Thyroid gland (tissue), 4 donors: ENCODE measurements at places on chromosomes 16 and 17. TPM values are rescaled to one million over a fixed set of nuclear protein-coding genes. Genes with fewer than 3 reads are reported as not detected.
A peak's percentile ranks its signal among the peaks of the same experiment; 100 is the strongest.

- H3K36me3 ChIP-seq = peaks cover 31% of the 10 kb centered on the region
- H3K4me1 ChIP-seq = peaks cover 19% of the 10 kb centered on the region
- DNase-seq = no peak
- peak overlapping the region; percentile 96 for H3K27ac ChIP-seq
- H3K4me3 ChIP-seq = peak overlapping the region; percentile 80
These were observed 1.0 kb downstream of the KAT8 start for GRCh38 chr16:31118223-31119155.

DNA sequence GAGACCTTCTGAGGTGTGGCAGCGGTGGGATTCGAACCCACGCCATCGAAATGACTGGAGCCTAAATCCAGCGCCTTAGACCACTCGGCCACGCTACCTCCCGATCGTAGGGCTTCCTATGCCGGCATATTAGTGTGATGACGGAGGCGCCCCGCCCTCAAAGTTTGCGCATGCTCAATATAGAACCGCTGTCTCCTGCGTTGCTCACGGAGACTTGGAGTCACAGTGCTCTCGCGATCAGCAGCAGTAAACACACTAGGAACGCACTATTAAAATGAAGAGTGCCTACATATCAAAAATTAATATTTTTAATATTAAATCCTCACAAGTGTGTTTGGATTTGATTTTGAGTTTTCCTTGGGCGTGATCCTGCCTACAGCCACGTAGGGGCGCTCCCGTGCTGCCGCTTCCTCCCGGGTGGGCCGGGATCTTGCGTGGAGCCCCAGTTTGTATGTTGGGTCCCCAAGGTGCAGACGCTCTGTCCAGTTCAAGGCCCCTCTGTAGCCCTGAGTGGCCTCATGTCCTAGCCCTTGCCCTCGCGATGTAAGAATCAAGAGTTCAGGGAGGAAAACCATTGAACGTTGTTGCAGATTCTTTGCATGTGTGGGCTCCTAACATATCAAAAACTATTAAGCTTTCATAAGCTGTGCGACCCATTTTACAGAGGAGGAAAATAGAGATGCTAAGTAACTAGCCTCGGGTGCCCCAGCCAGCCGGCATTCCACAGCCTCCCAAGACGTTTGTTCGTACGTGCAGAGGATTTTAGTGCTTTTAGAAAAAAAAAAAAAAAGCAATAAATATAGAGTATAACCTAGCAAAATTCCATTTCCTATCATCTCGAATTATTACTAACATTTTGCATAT lies 10.2 kb upstream of the EEF2K start:
- no peaks in the 10 kb centered on the region for H3K27me3 ChIP-seq
- H3K4me3 ChIP-seq = no peak overlapping the region
- peak; percentile 87 for DNase-seq
- H3K4me1 ChIP-seq = peaks cover 6% of the 10 kb centered on the region

- H3K4me3 ChIP-seq = peak overlapping the region; percentile 59
- peak overlapping the region; percentile 88 for H3K27ac ChIP-seq
- no peaks in the 10 kb centered on the region for H3K27me3 ChIP-seq
- peak; percentile 71 for DNase-seq
- peaks cover 18% of the 10 kb centered on the region for H3K4me1 ChIP-seq
These were observed 537 bp downstream of the CNOT1 start for GRCh38 chr16:58628845-58629732.

DNA sequence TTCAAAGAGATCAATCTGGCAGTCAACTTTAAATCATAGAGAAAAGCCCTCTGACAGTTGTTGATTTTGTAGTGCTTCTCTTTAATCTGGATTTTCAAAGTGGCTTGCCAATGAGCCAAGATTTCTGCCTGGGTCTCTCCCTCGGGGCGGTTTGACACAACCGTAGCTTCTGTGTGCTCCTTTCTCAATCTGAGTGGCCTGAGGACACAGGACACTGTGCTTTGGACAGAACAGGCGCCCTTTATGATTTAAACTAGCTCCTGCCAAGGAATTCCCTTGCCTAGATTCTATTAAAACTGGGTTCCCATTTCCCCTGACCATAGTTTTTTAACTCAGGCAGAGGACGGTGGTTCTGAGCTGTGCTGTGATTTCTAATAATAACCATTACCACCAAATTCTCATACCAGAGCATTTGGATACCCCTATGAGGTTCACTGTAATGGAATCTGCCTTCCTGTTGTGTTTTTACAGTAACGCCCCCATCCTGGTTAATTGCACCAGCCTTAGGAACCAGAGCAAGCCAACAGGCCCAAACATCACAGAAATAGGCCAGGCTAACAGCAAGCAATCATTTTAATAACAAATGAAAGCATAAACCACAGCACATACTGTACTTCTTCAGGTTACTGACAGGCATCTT lies 4.0 kb downstream of the ZFHX3 start:
- no peaks in the 10 kb centered on the region for H3K27me3 ChIP-seq
- peaks cover 65% of the 10 kb centered on the region for H3K4me1 ChIP-seq
- H3K36me3 ChIP-seq = no peaks in the 10 kb centered on the region
- H3K27ac ChIP-seq = peak overlapping the region; percentile 99

Gene SLC7A5
- 1.9 TPM for total RNA-seq

GRCh38 chr17:17999364-18000029 lies 26.8 kb downstream of the DRC3 start:
- DNase-seq = no peak
- no peak overlapping the region for H3K4me3 ChIP-seq
- no peaks in the 10 kb centered on the region for H3K4me1 ChIP-seq
- no peaks in the 10 kb centered on the region for H3K27me3 ChIP-seq
- H3K27ac ChIP-seq = no peak overlapping the region

GRCh38 chr16:88678224-88678979 lies 7.9 kb downstream of the SNAI3 start:
- DNase-seq = no peak
- no peak overlapping the region for H3K27ac ChIP-seq
- no peaks in the 10 kb centered on the region for H3K36me3 ChIP-seq
- no peaks in the 10 kb centered on the region for H3K4me1 ChIP-seq

- no peaks in the 10 kb centered on the region for H3K36me3 ChIP-seq
- H3K27ac ChIP-seq = no peak overlapping the region
- no peak overlapping the region for H3K4me3 ChIP-seq
- peaks cover 20% of the 10 kb centered on the region for H3K4me1 ChIP-seq
- peak; percentile 42 for DNase-seq
These were observed 3.1 kb downstream of the TEX2 start for GRCh38 chr17:64259922-64260321.

DNA sequence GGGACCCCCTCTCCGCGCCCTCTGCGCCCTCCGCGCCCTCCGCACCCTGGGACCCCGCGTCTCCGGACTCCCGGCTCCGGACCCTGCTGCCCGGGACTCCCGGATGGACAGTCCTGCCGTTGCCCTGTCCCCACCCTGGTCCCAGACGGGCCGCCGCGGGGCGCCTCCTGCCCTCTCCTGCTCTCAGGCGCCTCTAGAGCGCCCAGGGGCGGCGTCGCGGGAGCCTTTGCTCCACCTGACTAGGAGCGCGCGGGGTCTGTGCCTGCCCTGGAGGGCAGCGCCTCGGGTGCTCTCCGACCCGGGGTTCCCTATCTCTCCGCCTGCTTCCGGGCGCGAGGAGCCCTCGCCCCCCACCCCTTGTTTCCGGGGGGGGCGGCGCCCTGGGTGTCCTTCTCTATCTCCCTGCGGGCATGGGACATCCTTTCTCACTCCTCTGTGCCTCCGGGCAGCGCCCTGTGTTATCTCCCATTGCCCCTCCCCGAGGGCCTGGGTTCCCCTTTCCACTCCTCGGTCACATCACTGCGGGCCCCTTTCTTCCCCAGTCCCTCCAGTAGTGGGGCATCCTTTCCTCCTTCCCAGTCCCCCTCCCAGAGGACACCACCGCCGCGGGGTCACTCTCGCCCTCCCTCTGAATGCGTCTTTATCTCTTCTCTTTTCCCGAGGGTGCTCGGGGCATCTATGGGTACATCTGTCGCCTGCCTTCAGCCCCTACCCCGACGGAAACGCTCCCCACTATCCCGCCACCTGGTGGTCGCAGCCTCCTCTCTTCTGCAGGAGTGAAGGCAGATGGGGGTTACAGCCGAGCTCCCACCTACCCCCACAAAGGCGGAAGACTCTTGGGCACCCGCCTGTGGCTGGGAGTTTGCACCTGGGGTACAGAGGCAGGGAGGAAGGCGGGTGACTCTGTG lies 875 bp downstream of the PRKCB start:
- H3K27me3 ChIP-seq = no peaks in the 10 kb centered on the region
- H3K27ac ChIP-seq = no peak overlapping the region
- no peaks in the 10 kb centered on the region for H3K4me1 ChIP-seq

- no peak for DNase-seq
- no peak overlapping the region for H3K27ac ChIP-seq
- H3K27me3 ChIP-seq = no peaks in the 10 kb centered on the region
- H3K36me3 ChIP-seq = no peaks in the 10 kb centered on the region
- H3K4me3 ChIP-seq = no peak overlapping the region
- peaks cover 28% of the 10 kb centered on the region for H3K4me1 ChIP-seq
These were observed 528 bp downstream of the HAGHL start for GRCh38 chr16:727291-727977.

GRCh38 chr17:7548585-7549400 lies at the start of gene TNFSF12:
Gene TNFSF12, plus strand, starts transcription at chr17:7549058. Its CDS starts 96 bp downstream, at chr17:7549154.
- peak; percentile 62 for DNase-seq
- peak within 1 kb of the TSS; percentile 52 for H3K4me3 ChIP-seq
- H3K27ac ChIP-seq = peak within 1 kb of the TSS; percentile 89

DNA sequence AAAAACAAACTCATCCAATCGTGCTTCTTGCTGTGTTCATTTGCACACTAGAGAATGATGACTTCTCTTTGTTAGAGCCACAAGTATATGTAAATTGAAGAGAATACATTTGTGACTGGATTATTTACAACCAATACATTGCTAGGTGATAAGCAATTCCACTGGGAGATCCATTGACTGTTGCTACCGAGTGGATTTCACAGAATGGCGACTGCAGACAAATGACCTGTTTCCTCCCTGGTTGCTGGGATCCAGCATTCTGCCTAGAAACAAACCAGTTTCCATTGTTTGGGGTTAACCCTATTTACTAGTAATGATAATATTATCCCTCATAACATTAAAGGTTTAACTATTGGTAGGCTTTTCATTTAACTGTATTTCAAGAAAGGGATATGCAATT lies 36.9 kb upstream of the CPHXL start:
- H3K27me3 ChIP-seq = no peaks in the 10 kb centered on the region
- no peaks in the 10 kb centered on the region for H3K4me1 ChIP-seq
- H3K36me3 ChIP-seq = no peaks in the 10 kb centered on the region
- H3K27ac ChIP-seq = no peak overlapping the region

- DNase-seq = no peak
- H3K36me3 ChIP-seq = no peaks in the 10 kb centered on the region
- peaks cover 12% of the 10 kb centered on the region for H3K27me3 ChIP-seq
- no peak overlapping the region for H3K27ac ChIP-seq
These were observed 513 bp downstream of the ADAM11 start for GRCh38 chr17:44759086-44759915.

Gene RAP1GAP2
- total RNA-seq = 5.9 TPM

- no peaks in the 10 kb centered on the region for H3K27me3 ChIP-seq
- no peaks in the 10 kb centered on the region for H3K36me3 ChIP-seq
- DNase-seq = no peak
- no peak overlapping the region for H3K4me3 ChIP-seq
- H3K27ac ChIP-seq = no peak overlapping the region
These were observed 125.9 kb upstream of the HS3ST3A1 start for GRCh38 chr17:13727441-13728171.

Gene DPEP1
- total RNA-seq = 0.92 TPM

Gene SLC5A11
- not detected for total RNA-seq

Gene BCAR1
- total RNA-seq = 51.1 TPM

Gene HS3ST3B1
- 3.0 TPM for total RNA-seq

GRCh38 chr17:77662833-77663232 lies 295.7 kb upstream of the TNRC6C start:
- H3K27ac ChIP-seq = no peak overlapping the region

DNA sequence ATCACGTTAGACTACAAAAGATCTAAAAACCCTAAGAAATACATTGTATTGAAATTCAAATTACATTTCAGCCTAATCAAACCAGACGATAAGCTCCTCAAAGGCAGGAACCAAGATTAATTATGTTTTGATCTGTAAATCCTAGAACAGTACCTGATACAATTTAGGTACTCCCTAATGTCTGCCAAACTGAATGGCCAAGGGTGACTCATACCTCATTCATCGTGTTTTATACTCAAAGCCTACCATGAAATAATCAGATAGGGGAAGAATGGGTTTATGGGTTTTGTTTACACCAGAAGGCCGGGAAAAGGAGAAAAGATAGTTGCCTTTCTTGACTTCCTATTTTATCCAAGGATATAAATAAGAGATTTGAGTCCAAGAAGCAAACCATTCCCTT lies 19.3 kb downstream of the MMD start:
- no peak for DNase-seq
- H3K27ac ChIP-seq = no peak overlapping the region
- peaks cover 3% of the 10 kb centered on the region for H3K36me3 ChIP-seq
- H3K27me3 ChIP-seq = no peaks in the 10 kb centered on the region

Gene PITPNM3
- 4.0 TPM for total RNA-seq

- H3K4me3 ChIP-seq = no peak overlapping the region
- no peaks in the 10 kb centered on the region for H3K27me3 ChIP-seq
- peak overlapping the region; percentile 84 for H3K27ac ChIP-seq
- peaks cover 73% of the 10 kb centered on the region for H3K4me1 ChIP-seq
- DNase-seq = peak; percentile 37
These were observed 41.0 kb downstream of the TADA2A start for GRCh38 chr17:37447641-37448040.

GRCh38 chr16:56988161-56988947 lies 1.0 kb upstream of the NLRC5 start:
- H3K4me3 ChIP-seq = peak overlapping the region; percentile 82
- DNase-seq = no peak
- H3K27me3 ChIP-seq = no peaks in the 10 kb centered on the region
- peak overlapping the region; percentile 82 for H3K27ac ChIP-seq

Gene SOX8
- 0.78 TPM for total RNA-seq

DNA sequence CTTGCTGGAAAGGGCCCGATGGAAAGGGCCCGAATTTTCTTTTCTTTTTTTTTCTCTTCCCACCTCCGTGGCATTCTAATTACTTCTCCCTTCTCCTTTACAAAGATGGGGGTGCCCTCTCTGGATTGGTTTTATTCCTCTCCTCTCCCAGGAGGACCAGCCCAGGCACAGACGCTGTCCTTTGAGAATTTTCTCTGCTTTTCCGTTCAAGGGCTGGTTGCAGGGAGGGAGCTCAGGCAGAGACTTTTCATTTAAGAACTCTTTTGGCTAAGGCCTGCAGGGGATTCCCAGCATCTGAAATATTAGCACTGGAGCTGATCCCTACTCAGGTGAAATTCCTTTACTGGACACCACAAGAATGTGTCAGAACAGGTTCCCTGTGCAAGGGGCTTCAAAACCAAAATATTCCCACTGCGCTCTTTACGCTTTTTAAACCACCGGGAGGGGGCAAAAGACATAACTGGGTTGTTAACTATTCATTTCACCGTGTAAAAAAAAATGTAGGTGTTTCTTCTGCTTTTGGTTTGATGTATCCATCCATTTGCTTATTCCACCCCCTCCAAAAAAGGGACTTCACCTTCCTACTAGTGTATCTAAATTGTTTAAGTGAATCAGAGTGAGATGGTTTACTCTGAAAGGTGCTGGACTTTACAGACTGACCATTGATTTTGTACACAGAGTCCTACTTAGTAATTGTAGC lies 1.4 kb downstream of the NFAT5 start:
- H3K36me3 ChIP-seq = no peaks in the 10 kb centered on the region
- peak; percentile 51 for DNase-seq
- H3K4me3 ChIP-seq = peak overlapping the region; percentile 93

Gene NPIPB13
- 2.5 TPM for total RNA-seq

Gene PDXDC1
- total RNA-seq = 153 TPM

GRCh38 chr16:11315510-11315909 lies 29.7 kb upstream of the RMI2 start:
- DNase-seq = peak; percentile 86
- peaks cover 39% of the 10 kb centered on the region for H3K4me1 ChIP-seq
- no peak overlapping the region for H3K27ac ChIP-seq
- no peak overlapping the region for H3K4me3 ChIP-seq
- H3K36me3 ChIP-seq = no peaks in the 10 kb centered on the region
- no peaks in the 10 kb centered on the region for H3K27me3 ChIP-seq

- no peaks in the 10 kb centered on the region for H3K36me3 ChIP-seq
- H3K4me3 ChIP-seq = no peak overlapping the region
- no peak overlapping the region for H3K27ac ChIP-seq
- H3K4me1 ChIP-seq = peaks cover 8% of the 10 kb centered on the region
These were observed 17.2 kb upstream of the UTP6 start for GRCh38 chr17:31918701-31919128.
